ENCODE measurements at places on chromosomes 11 and 22. TPM values are rescaled to one million over a fixed set of nuclear protein-coding genes. Genes with fewer than 3 reads are reported as not detected.

- no peak for DNase-seq
Observed at GRCh38 chr11:95279921-95280868, 49.2 kb upstream of the SESN3 start.

- DNase-seq = peak; percentile 27
Observed at GRCh38 chr11:33172996-33173395, 11.7 kb upstream of the CSTF3 start.

Gene PGA3
- total RNA-seq = not detected

DNA sequence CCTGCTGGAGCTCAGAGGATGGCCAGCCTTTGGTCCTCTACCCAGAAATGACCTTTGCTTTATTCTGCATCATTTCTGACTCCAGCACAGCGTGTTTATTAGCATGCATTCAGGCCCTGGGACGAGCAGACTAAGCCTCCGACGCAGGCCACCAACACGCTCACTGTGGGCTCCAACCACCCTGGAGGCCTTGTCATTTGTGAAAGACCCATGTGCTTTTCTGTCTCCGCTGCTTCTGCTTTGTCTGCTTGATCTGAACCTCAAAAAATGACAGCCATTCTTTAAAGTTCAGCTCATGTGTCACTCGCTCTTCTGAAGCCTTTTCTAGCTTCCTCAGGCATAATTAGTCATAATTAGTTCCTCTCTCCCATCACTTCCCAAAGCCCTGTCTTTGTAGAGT is 109.1 kb upstream of the TIMP3 start:
- DNase-seq = no peak

Gene ACAD8
- 12.7 TPM for total RNA-seq

DNA sequence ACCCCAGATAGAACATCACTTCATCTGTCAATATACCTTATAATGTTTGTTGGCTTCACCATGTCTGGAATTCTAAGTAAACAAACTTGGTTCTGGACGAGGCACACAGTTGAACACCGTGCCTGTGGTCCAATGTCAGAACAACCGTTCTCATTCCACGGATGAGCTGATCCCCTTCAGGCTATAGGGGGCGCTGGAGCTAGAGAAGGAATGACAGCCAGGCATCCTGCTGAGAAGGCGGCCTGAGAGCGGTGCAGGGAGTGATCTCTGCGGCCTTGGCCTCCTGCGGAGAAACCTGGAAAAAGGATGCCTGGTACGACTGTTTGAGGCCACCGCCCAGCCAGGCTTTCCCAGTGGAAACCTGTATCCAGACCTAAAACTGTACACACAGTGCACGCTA is 48.7 kb downstream of the FDX1 start:
- DNase-seq = peak; percentile 22

- DNase-seq = no peak
Observed at GRCh38 chr11:76120513-76121101, 85.7 kb downstream of the WNT11 start.

DNA sequence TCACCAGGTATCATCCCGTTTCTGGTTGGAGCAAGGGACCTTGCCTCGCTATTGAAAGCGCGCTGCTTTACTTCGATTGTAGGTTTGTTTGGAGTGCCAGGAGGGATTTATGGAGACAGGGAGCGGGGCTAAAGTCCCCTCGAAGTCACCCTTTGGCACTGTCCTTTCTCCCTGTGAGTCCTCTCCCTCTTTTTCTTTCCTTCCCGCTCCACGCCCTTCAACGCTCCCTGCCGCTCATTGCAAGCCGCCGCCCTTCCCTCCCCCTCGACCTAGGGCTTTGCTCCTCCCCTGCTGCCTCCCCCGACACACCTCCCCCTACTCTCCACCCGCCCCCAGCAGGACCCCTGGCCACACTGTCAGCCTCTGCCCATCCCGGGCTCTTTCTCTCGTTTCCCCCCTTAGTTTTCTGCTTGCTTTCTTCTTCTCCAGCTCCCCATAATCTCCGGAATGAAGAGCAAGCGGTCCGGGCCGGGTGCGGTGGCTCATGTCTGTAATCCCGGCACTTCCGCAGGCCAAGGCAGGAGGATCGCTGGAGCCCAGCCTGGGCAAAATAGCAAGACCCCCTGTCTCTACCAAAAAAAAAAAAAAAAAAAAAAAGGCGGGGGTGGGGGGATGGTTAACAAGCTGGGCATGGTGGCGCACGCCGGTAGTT is 41.0 kb downstream of the AHNAK start:
- DNase-seq = no peak

- no peak for DNase-seq
Observed at GRCh38 chr22:46961591-46962295, 199.3 kb downstream of the TBC1D22A start.

DNA sequence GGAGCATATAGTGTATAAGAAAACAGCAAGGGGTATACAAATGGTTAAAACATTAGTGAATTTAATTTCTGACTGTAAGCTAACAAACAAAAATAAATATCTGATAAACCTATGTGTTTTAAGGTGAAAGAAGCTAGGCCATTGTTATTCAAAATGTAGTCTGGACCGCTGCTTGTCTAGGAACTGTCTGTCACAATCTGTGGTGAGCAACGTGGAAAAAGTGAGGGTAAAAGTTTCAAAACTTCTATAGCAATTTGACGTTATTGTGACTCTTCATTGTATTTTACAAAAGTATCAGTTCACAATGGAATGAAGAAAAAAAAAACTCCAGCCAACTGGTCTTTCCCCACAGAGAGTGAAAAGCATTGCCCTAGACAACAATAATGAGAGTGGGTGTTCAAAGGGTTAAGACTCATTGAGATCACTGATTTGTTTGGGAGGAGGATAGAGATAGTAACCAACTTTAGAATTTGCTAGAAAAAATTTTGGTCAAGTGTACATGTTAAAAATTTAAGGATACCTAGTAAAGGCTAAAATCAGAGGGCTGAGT is 79.1 kb downstream of the UVRAG start:
- no peak for DNase-seq

GRCh38 chr11:70070706-70071105 is 7.4 kb upstream of the ANO1 start:
- no peak for DNase-seq

Gene MPZL2
- 0.53 TPM for total RNA-seq

Gene WBP2NL
- 0.19 TPM for total RNA-seq

DNA sequence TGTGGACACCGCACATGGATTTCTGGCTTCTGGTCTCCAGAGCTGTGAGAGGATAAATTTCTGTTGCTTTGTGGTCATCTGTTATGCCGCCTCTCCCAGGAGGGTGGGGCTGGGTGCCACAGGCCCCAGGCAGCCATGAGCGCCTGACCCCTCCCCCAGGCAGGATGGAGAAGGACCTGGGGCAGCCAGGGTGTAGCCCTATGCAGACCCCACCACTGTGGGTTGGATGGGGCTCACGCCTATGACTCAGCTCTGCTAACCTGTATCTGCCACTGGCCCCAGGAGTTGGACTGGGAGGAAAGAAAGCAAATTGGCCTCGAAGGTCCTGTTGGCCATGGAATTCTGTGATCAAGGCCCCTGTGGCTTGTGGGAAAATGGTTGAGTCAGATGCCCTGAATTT is 1351.1 kb downstream of the BRD1 start:
- no peak for DNase-seq

Gene MUC5AC
- total RNA-seq = not detected

Gene CCDC81
- total RNA-seq = not detected

GRCh38 chr22:27327497-27327896 is 474.1 kb downstream of the MN1 start:
- no peak for DNase-seq

Gene FIBIN
- total RNA-seq = not detected

- peak; percentile 17 for DNase-seq
Observed at GRCh38 chr11:81007046-81007445, 1566.2 kb upstream of the TENM4 start.

Gene TNRC6B
- 27.2 TPM for total RNA-seq

DNA sequence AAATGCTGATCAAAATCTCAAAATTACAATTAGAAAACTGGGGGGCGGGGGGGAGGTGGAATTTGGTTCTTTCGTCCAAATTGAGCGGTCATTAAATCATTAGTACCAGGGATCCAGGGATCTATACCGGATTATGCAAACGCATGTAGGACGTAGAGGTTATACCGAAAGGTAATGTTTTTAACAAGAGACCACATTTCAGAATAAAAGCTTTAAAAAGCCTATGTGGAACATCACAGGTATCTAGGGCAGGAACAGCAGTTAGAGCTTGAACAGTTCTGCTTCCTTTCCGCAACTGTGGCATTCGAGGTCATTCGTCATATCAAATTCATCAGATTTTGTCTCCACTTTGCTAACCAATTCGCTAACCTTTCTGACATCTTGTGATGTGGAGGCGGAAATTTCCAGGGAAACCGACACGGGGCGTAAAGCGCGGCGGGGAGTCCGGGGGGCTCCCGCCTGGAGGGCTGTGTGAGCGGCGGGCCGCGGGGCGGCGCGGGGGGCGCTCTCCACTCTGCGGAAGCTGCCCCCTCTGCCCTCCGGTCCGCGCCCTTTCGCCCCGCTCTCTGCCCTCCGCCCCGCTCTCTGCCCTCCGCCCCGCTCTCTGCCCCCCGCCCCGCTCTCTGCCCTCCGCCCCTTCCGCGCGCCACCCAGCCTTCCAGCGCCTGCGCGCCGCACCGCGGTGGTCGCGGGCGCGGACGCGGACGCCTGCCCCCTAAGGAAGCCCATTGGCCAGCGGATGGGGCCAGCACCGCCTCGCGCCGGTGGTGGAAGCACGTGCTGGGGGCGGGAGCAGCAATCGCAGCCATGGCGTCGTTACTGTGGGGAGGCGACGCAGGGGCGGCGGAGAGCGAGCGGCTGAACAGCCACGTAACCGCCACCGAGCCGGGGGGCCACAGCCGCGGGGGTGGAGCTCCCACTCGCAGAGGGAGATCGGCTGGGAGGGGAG is at the start of gene DDX25:
Gene DDX25 (plus strand): TSS at position 798 of the 949 bp plus-strand sequence. CDS start 10 bp downstream, at position 808.
- peak; percentile 27 for DNase-seq

Gene NTM
- total RNA-seq = 0.95 TPM

Gene TMEM109
- total RNA-seq = 43.5 TPM

Gene GLYATL2
- total RNA-seq = not detected

GRCh38 chr11:12845739-12846358 is 163.3 kb upstream of the RASSF10 start:
- peak; percentile 76 for DNase-seq

GRCh38 chr11:123601136-123601535 is 53.3 kb downstream of the SCN3B start:
- DNase-seq = no peak

Gene NCAM1
- not detected for total RNA-seq

DNA sequence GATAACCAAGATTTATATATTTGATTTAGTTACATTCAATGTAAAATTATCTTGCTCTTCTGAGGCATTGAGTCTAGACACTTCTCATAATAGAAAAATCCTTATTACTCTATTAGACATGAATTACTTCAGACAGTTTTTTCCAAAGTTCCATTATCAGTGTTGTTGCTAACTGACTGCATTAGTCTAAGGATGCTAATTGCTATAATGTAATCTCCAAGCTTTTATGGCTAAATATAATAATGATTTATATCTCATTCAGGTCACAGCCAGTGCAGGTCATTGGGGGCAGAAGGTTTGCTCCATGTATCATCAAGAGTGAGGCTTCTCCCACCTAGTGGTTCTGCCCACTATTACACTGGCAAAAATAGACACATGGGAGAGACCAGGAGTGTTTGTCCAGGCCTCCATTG is 377.2 kb upstream of the DDI1 start:
- peak; percentile 54 for DNase-seq

DNA sequence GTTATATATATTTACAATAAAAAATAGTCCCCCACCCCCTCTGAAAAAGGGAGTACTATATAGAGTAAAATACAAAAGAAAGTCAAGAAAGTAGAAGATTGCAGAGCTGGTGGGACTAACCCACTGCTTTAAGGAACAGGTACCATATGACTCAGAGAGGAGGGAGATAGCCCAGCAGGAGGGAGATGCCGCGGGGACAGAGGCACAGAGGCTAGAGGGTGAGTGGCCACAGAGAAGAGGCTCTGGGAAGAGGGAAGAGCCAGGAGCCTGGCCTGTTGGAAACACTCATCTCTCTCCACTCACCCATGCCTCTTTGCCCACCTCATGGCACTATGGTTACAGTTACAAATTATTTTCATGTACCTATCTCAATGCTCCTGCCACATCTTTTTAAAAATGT is 53.6 kb upstream of the LYVE1 start:
- DNase-seq = no peak

Measured in SK-MEL-5 (cell line).